Stimulated activated naive CD4-positive, alpha-beta T cell treated with Interleukin-2 at 50 U/mL for 16 hours (primary cell): ENCODE measurements at places on chromosomes 2 and 18.

- no peak for DNase-seq
These were observed 114.9 kb upstream of the OSR1 start for GRCh38 chr2:19473350-19473749.

GRCh38 chr2:66929632-66930338 is 467.3 kb upstream of the ETAA1 start:
- DNase-seq: no peak

DNA sequence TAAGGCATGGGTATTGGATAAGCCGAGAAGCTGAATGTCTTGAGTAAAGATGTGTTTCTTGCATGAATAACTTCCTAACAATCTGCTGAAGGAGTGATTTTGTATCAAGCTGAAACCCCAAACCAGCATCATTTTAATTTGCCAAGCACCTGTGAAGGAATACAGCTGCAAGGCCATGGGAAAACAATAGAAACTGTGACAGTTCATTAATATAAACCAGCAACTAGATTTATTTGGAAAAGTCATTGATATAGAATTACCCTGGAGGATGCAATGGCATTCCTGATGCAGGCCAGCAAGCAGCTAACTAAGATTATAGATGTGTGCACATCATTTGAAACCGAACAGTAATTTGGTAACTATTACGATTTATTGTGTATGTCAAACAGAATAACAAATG is 155.7 kb upstream of the TCF4 start:
- no peak for DNase-seq

- DNase-seq: no peak
These were observed 764.9 kb downstream of the DSC3 start for GRCh38 chr18:30277676-30278075.

DNA sequence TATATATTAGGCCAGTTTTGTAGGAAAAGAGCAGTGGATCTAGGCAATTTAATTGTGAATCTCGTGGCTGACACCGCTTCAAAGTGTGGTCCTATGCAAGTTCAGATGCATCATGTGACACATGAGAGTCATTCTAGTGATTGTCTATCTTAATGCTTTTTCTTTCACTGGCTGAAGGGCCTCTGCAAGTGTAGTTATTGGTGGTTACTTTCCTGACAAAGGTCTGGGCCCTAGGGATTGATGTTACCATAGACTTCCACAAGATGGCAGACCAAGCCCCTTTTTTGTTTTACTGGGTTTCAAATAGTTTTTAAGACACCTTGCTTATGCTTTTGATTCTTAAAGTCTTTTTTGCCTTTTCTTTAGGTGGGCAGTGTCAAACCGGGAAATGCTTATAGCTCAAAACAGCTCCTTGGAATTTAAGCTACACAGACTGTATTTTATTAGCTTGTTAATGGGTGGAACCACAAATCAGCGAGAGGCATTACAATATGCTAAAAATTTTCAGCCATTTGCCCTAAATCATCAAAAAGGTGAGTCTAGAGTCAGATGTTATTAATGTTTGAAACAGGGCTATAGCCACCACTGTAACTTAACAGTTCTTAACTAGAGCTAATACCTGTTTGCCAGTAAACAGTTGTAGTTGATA is 25.9 kb downstream of the CD8A start:
- DNase-seq: no peak

DNA sequence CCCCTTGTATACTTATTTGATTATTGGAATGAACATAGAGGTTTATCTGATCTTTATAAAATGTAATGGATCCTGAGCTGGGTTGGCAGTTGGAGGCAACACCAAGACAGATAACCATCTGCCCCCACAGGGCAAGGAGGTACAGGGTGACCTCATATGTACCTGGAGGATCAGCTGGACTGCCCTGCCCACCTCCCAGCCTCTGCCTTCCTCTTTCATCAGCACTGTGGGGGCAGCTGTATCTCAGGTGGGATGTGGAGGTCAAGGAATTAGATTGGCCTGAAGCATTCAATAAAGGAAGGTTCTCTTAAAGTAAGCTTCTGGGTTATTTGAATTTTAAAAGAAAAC is 92.6 kb downstream of the LYPD6 start:
- DNase-seq: no peak

DNA sequence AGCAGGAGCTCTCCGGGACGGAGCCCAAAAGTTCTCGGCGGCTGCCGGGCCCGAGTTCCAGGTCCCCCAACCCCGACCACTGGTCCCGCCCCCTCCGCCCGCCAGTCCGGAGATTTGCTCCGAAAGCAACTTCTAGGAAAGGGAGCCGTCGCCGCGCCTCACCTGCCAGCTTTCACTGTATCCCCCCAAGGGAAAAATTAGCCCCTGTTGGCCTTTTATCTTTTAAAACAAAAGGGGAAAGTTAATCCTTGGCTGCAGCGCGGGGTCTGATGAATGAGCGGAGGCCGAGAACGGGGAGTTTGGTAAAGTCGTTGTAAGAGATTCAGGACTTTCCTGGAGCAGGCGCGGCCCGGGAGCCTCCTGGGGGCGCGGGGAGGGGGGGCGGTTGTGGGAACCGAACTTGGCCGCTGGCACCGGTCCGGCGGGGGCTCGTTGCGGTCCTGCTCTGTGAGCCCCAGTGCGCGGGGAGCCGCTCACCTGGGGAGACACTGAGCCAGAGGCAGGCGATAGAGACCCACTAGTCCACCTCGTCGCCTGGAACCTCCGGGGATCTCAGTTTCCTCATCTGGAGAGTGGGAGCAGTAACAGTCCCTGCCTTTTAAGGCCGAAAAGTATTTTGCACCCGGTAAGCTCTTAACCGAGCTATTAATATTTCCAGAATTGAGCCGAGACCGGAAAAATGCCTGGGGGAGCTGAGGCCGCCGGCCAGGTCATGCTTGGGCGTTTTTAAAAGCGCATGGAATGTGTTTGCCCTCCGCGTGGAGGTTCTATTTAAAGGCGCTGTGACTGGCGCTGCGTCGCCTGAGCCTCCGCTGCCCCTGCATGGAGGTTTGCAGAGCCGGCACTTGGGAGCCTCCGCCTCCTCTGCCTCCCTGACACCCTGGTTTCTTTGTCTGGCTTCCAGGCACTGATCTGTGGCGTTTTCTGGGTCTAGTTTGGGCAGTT is 1.1 kb downstream of the EFHD1 start:
- no peak for DNase-seq

DNA sequence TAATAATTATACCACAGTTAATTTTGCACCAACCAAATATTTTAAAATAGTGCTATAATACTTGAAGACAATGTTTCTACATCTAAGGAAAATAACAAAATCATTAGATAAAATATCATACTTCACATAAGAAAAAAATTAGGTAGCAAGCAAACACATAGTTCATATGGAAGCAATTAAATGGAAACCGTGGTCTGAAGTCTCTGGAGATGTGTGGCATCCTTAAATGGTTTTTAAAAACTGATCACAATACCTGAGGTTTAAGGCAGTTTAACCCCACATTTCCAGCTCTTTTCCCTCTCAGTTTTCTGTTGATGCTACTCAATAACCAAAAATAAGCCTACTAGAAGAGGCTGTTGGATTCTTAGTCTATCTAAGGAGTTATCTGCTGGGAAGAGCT is 71.3 kb downstream of the ASXL2 start:
- no peak for DNase-seq

- no peak for DNase-seq
These were observed 73.4 kb downstream of the PLEKHM3 start for GRCh38 chr2:207951734-207952470.

GRCh38 chr18:12811191-12811950 is 72.7 kb downstream of the PTPN2 start:
- no peak for DNase-seq

DNA sequence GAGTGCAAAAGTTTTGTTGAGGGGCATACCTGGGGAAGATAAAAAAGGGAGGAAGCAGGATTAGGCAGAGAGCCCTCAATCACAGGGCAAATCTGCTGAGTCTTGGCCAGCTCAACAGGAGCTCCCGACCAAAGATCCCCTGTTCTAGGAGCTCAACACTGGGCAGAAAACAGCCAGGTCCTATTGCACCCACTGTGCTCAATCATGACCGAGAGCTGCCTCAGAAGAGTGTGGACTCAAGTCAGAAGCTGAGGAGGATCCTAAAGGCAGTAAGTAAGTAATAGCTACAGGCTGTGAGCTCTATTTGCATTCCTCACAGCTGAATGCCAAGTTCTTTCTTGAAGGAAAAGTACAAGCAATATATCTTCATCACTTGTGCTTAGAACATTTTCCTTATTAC is 334.4 kb upstream of the NRP2 start:
- no peak for DNase-seq

GRCh38 chr2:169072163-169072925 is 3.0 kb downstream of the DHRS9 start:
- DNase-seq: no peak

- no peak for DNase-seq
These were observed 52.3 kb downstream of the KCNS3 start for GRCh38 chr2:17930773-17931172.

DNA sequence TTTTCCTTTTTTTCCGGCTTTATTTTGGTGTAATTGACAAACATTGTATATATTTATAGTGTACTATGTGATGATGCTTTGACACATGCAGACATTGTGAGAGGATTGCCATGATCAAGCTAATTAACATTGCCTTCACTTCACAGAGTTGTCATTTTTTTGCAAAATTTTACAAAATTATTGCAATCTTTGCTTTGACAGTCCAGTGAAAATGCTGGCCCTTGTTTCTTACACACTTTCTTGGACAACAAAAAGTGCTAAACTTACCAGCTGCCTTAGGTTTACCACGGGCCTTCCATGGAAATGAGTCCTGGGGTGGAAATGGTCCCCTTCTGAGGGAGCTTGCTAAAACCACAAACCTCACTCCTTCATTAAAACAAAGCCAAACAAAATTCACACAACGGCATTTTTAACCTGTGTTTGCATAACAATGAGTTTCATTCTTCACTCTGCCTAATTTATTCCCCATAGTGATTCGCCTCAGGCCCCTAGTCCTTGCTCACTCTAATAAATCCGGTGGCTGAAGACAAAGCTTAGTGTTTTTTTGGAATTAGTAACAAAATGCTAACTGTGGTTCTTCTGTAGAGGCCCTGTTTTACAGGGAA is 32.2 kb downstream of the LINC00305 start:
- DNase-seq: no peak

DNA sequence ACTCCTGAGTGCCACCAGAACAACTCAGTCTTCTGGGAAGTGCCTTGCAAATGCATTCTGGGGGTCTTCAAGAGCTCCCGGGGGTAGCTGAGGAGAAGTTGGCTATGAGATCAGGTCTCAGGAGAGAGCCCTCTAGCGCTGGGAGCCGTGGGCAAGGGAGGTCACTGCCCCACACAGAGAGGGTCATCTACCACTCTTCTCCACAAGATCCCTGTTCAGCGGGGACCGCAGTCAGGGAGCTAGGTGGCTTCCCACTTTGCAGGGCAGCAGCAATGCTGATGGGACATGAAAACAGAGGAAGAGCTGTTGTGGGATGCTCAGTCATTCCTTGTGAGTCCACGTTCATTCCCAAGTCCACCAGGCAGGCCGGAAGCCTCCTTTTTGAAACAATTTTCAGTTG is 66.6 kb downstream of the ACKR3 start:
- no peak for DNase-seq

DNA sequence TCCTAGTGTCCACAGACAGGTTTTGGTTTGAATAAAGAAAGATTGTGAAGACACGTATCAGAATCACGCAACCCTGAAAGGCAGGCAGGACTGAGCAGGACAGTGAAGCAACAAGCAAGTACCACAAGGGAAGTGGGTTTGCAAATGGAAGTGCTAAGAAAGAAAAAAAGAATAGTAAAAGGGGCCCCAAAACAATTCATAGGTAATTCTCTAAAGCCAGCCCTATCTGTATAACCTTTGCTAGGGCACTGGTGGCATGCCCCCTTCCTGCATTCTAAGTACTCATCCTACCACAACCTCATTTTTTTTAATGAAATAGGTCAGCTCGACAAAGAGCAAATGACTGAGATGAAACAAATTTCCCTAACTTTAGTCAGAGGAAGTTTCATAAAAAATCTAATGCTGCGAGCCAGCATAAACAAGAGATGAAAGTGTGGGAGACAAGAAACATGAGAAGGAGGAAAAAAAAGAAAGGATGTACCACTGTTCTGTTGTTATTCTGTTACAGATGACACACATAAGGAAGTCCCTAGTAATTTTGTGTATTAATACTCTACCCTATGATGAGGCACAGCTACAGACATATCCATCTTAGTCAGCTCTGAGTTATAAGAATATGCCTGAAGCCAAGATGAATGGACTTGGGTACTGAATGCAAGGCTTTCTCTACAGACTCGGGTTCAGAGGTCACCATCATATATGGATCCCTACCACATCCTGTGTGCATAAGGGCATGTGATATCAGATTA is 32.2 kb downstream of the IKZF2 start:
- peak; percentile 6 for DNase-seq

GRCh38 chr2:36318547-36318946 is 37.0 kb upstream of the CRIM1 start:
- DNase-seq: no peak

DNA sequence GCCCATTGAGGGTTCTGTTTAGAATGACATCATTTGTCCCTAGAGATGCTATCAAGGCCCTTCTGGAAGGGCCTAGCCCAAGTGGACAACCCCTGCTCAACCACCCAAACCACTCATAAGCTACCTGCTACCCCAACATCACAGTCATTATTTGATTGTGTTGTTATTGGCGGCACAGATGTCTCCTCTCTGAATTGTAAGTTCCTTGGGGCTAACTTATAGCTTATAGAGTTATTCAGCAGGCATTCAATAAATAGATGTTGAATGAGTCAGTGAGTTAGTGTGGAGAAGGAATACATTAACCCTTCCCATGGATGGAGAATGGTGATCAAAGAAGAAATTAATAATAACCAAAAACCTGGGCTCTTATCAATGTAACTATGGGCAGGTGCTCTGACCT is 80.0 kb downstream of the ACAA2 start:
- no peak for DNase-seq

GRCh38 chr2:215507136-215507535 is 71.3 kb upstream of the FN1 start:
- no peak for DNase-seq

DNA sequence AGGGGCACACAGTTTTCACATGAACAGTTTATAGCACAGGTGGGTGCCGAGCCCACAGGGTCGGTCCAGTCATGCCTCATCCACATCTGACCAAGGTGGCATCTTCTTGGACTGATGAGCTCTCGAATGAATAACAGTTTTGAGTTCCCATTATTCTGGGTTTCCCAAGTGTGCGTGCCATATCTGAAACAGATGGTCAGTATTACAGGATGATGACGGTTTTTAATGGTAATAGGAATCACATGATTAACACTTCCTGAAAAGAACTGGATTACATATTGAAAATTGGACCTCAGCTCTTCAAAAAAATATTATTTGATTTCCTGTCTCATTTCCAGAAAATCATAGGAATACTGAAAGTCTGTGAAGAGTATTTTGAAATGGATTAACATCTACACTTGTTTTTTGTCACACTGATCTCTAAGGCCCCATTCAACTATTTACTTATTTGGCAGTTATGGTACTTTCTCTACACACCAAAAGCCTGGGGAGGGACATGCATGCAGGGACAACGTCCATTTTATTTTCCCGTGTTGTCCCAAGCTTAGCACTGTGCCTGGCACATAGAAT is 22.2 kb upstream of the NAB1 start:
- no peak for DNase-seq
